CD4-positive, CD25-positive, alpha-beta regulatory T cell (primary cell): ENCODE measurements at places on chromosomes 16 and 17.
A peak's percentile ranks its signal among the peaks of the same experiment; 100 is the strongest.

- no peaks in the 10 kb centered on the region for H3K4me1 ChIP-seq
- no peak for DNase-seq
- H3K27me3 ChIP-seq, result no peaks in the 10 kb centered on the region
- H3K36me3 ChIP-seq, result no peaks in the 10 kb centered on the region
- no peak within 1 kb of the TSS for H3K4me3 ChIP-seq
- H3K27ac ChIP-seq, result no peak within 1 kb of the TSS
Measured at GRCh38 chr16:81238296-81239011, at the start of gene BCO1. BCO1 (plus strand) TSS chr16:81238689; CDS start chr16:81238909, 220 bp downstream.

DNA sequence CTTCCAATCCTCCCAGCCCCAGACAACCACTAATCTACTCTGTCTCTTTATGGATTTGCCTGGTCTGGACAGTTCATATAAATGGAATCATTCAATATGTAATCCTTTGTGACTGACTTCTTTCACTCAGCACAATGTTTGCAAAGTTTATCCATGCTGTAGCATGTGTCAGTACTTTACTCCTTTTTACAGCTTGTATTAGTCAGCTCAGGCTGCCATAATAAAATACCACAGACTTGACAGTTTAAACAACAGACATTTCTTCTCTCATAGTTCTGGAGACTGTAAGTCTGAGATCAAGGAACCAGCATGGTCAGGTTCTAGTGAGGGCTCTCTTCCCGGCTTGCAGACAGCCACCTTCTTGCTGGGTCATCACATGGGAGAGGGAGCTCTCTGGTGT is 41.3 kb downstream of the GPRC5B start:
- H3K4me1 ChIP-seq, result no peaks in the 10 kb centered on the region
- H3K27me3 ChIP-seq, result no peaks in the 10 kb centered on the region
- H3K36me3 ChIP-seq, result no peaks in the 10 kb centered on the region
- no peak overlapping the region for H3K27ac ChIP-seq
- H3K4me3 ChIP-seq, result no peak overlapping the region

- no peaks in the 10 kb centered on the region for H3K36me3 ChIP-seq
- DNase-seq, result peak; percentile 82
- peak overlapping the region; percentile 82 for H3K4me3 ChIP-seq
- no peak overlapping the region for H3K27ac ChIP-seq
- no peaks in the 10 kb centered on the region for H3K27me3 ChIP-seq
Measured at GRCh38 chr17:68200689-68201417, 47.0 kb upstream of the AMZ2 start.

DNA sequence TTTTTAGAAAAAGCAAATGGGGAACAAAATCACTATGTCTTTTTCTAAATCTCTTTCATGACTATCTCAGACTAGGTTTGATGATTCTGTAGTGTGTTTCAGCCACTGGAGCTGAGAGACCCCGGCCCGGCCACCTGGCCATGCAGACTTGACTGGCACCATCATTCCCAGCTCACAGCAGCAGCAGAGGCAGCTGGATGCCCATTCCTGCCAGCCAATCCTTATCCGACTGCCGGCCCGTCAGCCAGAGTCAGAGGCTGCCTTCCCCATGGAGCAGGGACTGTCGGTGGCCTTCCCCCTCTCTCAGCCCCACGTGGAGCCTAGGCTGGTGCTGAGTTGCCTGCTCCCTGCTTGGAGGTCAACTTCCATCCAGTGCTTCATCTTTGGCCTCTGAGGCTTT is 56.0 kb upstream of the WSB1 start:
- H3K27me3 ChIP-seq, result no peaks in the 10 kb centered on the region
- H3K4me3 ChIP-seq, result no peak overlapping the region

GRCh38 chr17:65902831-65903522 is 289.0 kb downstream of the CEP112 start:
- no peak overlapping the region for H3K4me3 ChIP-seq
- H3K4me1 ChIP-seq, result no peaks in the 10 kb centered on the region
- H3K27ac ChIP-seq, result no peak overlapping the region
- H3K36me3 ChIP-seq, result no peaks in the 10 kb centered on the region
- no peak for DNase-seq

GRCh38 chr16:13425836-13426235 is 494.1 kb upstream of the ERCC4 start:
- no peak overlapping the region for H3K4me3 ChIP-seq
- H3K4me1 ChIP-seq, result no peaks in the 10 kb centered on the region
- H3K27ac ChIP-seq, result no peak overlapping the region
- no peaks in the 10 kb centered on the region for H3K27me3 ChIP-seq
- DNase-seq, result no peak

GRCh38 chr16:30499284-30499683 is 26.7 kb downstream of the ITGAL start:
- peaks cover 75% of the 10 kb centered on the region for H3K36me3 ChIP-seq
- DNase-seq, result no peak
- H3K27me3 ChIP-seq, result no peaks in the 10 kb centered on the region

DNA sequence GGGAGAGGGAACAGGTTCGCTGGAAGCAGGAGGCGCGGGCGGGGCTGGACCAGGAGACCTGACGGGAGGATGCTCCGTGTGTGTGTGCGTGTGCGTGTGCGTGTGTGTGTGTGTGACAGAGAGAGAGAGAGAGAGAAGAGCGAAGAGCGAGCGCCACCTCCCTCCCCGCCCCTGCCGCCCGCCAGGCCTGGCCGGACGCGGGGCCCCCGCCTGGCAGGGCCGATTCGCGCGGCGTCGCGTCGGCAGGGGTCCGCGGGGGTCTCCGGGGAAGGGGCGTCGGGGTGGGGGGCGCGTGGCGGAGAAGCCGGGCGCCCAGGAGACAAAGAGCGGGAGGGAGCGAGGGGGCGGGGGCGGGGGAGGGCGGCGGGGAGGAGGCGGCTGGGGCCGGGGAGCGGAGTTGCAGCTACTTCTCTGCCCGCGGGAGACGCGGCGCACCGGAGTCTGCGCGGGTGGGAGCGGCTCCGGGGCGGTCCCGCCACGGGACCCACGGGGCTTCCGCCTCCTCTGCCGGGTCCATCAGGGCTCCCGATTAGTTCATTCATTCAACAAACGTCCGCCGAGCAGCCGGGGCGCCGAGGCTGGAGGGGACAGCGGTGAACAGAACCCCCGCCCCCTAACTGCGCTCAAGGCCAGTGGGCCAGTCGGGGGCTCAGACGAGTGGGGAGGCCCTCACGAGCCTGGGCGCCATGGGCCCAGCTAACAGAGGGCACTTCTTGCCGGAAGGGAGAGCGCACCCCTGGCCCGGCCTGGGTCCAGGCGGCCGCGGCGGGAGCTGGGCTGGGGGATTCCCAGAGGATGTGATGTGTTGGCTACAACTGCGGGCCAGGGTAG is at the start of gene SAMD14:
TSS of gene SAMD14 (minus strand) at position 433 of the 831 bp plus-strand sequence. CDS start 5,201 bp downstream, outside the sequence.
- DNase-seq, result peak; percentile 56
- H3K4me3 ChIP-seq, result no peak within 1 kb of the TSS
- no peak within 1 kb of the TSS for H3K27ac ChIP-seq

- no peak overlapping the region for H3K27ac ChIP-seq
- peak; percentile 68 for DNase-seq
- no peaks in the 10 kb centered on the region for H3K27me3 ChIP-seq
- H3K4me3 ChIP-seq, result no peak overlapping the region
Measured at GRCh38 chr17:47700471-47701449, 6.8 kb downstream of the TBKBP1 start.

- H3K4me3 ChIP-seq, result no peak overlapping the region
- no peaks in the 10 kb centered on the region for H3K27me3 ChIP-seq
- no peaks in the 10 kb centered on the region for H3K4me1 ChIP-seq
- DNase-seq, result no peak
Measured at GRCh38 chr16:14511800-14512135, 118.3 kb downstream of the PARN start.

GRCh38 chr16:66304961-66305360 is 61.5 kb upstream of the CDH5 start:
- no peaks in the 10 kb centered on the region for H3K4me1 ChIP-seq
- H3K27ac ChIP-seq, result no peak overlapping the region
- H3K36me3 ChIP-seq, result no peaks in the 10 kb centered on the region
- H3K4me3 ChIP-seq, result no peak overlapping the region

DNA sequence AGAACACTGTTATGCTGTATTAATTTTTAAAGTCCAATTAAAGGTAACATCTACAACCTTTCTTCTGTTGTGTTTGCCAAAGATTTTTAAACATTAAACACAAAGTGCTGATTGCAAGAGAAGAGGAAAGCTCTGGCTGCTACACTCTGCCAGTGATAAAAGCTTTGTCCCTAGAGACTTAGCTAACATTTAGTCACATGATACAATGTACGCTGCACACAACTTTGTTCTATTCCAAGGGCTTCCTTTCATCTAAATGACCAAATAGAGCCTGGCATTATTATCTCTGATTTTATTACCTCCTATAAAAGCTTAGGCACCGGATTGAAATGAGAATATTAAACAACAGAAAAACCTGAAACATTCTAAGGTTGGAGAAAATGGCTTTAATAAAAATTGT is 388.7 kb upstream of the PMFBP1 start:
- no peaks in the 10 kb centered on the region for H3K27me3 ChIP-seq
- H3K4me1 ChIP-seq, result no peaks in the 10 kb centered on the region
- no peak for DNase-seq
- H3K36me3 ChIP-seq, result no peaks in the 10 kb centered on the region
